CD14-positive monocyte (primary cell): ENCODE measurements at places on chromosomes 6 and 20.

- no peak for DNase-seq
Observed at GRCh38 chr6:118781897-118782296, 112.1 kb upstream of the ASF1A start.

- DNase-seq, result no peak
Observed at GRCh38 chr20:37144856-37145404, 34.2 kb upstream of the RPN2 start.

GRCh38 chr6:133841176-133841575, 47.7 kb upstream of the TCF21 start:
- no peak for DNase-seq

GRCh38 chr20:10511170-10511508, 76.0 kb downstream of the SLX4IP start:
- DNase-seq, result no peak

GRCh38 chr20:48605364-48606171, 222.2 kb downstream of the PREX1 start:
- DNase-seq, result no peak

DNA sequence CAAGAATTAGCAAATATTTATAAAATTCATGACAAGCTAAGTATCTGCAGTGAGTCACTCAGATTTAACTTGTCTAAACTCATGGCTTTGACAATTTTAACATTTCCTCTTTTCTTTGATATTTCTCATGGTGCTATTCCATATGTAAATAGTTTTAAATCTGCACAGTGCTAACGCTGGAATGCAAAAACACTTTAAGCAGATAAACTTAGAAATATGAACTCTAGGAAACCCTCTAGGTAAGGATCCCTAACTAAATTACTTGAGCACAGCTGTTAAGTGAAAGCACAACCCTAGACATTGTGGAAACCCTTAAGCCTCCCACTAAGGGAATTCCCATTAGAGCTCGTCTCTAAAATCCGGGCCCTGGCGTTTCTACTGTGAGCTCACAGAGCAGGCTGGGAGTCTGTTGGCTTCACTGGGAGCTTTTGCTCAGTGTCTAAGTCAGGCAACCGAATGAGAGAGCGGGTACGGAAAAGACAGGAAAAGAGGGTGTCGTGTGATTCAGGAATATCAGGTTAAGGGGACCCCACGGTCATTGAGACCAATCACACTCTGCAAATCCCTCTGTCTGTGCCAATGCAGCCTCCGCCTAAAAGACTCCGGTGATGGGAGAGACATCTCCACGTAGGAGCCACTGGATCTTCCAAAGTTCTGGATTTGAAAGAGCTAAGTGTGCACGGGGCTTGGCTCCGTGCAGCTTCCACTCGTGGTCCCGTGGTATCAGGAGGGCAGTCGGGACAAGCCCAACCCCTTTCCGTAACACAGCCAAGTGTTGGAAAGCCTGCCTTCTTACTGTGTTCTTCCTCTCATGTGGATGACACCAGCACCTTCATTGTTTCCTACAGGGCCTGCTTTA, 112.3 kb upstream of the RPS6KA2 start:
- DNase-seq, result no peak

- DNase-seq, result no peak
Observed at GRCh38 chr6:142833798-142834197, 111.2 kb downstream of the HIVEP2 start.

DNA sequence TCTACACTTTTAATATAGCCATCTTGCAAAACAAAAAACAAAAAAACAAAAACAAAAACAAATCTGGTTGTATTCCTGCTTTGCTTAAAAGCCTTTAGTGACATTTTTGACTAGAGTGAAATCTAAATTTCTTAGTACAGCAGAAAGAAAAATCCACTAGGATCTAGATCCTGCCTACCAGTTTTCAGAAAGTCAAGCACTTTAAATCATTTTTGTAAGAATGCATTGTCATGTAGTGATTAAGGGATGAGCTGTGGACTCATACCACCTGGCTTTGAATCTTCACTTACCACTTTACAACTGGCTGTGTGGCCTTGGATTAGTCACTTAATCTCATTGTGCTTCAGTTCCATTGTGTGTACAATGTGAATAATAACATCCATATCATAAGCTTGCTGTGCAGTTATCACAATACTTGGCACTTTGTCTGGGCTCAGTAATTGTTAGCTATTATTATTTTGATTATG, 4.0 kb downstream of the MKKS start:
- peak; percentile 13 for DNase-seq

- DNase-seq, result no peak
Observed at GRCh38 chr6:167221400-167222201, 63.8 kb upstream of the GPR31 start.

GRCh38 chr20:60040471-60041162, 82.4 kb downstream of the CDH26 start:
- no peak for DNase-seq

DNA sequence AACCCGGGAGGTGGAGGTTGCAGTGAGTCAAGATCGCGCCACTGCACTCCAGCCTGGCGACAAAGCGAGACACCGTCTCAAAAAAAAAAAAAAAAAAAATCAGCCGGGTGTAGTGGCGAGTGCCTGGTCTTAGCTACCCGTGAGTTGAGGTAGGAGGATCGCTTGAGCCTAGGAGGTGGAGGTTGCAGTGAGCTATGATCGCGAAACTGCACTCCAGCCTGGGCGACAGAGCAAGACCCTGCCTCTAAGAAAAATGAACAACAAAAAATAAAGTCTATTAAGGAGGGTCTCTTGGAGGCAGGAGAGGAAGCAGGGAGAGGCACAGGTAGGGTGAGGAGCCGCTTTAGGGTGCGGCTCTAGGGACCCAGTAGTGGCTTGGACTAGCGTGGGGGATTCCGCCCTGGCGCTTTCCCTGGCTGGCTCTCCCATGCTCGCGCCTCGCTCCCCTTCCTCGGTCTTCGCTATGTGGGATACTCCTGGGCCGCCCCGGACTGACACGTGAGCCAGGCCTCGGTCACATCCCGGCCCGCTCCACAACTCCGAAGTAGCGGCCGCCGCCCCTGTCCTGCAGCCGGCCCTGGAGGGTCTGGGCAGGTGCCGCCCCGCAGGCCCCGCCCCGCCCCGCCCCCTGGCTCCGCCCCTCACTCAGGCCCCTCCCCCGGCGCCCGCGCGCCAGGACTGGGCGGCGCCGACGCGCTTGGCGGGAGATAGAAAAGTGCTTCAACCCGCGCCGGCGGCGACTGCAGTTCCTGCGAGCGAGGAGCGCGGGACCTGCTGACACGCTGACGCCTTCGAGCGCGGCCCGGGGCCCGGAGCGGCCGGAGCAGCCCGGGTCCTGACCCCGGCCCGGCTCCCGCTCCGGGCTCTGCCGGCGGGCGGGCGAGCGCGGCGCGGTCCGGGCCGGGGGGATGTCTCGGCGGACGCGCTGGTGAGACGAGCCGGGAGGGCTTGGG, at the start of gene MYBL2:
Gene MYBL2, plus strand, starts transcription at position 739 of the 953 bp plus-strand sequence. Its CDS starts 170 bp downstream, at position 909.
- DNase-seq, result peak; percentile 58

DNA sequence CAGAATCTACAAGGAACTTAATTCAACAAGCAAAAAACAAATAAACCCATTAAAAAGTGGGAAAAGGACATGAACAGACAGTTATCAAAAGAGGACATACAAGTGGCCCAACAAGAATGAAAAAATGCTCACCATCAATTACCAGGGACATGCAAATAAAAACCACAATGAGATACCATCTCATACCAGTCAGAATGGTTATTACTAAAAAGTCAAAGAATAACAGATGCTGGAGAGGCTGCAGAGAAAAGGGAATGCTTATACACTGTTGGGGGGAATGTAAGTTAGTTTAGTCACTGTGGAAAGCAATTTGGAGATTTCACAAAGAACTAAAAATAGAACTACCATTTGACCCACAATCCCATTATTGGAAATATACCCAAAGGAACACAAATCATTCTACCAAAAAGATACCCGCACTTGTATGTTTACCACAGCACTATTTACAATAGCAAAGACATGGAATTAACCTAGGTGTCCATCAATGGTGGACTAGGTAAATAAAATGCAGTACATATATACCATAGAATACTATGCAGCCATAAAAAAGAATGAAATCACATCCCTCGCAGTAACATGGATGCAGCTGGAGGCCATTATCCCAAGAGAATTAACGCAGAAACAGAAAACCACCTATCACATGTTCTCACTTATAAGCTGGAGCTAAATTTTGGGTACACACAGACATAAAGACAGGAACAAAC, 48.4 kb downstream of the RNGTT start:
- no peak for DNase-seq

GRCh38 chr6:169725125-169726048, 1.1 kb upstream of the PHF10 start:
- DNase-seq, result peak; percentile 74

DNA sequence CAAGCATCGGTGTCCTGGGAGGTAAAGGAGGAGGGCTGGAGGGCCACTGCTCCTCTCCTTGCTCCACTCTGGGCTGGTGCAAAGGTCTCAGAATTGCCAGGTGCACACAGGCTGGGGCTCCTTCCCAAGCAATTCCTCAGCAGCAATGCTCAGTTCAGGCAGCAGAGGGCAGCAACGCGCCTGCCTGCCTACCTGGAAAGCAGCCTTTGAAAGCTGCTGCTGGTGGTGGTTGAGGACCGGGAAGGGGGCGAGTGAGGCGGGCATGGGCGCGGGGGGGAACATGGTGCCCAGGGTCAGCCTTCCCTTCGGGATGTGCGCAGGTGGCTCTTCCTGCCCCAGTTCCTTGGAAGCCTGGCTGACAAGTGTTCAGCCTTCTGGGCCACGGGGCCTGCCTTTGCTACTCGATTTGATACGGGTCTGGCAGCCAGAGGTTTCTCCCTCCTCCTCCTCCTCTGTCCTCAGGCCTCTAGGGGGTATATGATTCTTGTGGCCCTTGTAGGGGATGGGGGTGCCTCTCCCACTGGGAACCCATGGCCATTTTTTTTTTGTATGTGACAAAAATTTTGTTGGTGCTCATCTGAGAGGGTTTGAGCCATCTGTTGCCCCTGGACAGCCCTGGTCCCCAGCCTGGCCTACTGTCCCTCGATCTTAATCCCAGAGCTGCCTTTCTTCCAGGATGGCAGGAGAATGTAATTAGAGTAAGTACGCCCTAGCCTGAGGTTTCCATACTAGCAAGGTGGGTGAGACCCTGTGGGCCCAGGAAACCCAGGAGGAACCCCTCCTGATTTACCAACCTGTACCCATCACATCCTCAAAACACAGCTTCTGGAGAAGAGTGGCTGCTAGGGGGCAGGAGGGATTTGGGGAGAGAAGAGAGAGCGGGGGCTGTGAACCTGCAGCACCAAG, 20.1 kb downstream of the MRPS18A start:
- DNase-seq, result peak; percentile 69

- peak; percentile 5 for DNase-seq
Observed at GRCh38 chr6:121305957-121306607, 28.2 kb downstream of the TBC1D32 start.

- peak; percentile 17 for DNase-seq
Observed at GRCh38 chr6:156807028-156807427, 29.9 kb downstream of the ARID1B start.

DNA sequence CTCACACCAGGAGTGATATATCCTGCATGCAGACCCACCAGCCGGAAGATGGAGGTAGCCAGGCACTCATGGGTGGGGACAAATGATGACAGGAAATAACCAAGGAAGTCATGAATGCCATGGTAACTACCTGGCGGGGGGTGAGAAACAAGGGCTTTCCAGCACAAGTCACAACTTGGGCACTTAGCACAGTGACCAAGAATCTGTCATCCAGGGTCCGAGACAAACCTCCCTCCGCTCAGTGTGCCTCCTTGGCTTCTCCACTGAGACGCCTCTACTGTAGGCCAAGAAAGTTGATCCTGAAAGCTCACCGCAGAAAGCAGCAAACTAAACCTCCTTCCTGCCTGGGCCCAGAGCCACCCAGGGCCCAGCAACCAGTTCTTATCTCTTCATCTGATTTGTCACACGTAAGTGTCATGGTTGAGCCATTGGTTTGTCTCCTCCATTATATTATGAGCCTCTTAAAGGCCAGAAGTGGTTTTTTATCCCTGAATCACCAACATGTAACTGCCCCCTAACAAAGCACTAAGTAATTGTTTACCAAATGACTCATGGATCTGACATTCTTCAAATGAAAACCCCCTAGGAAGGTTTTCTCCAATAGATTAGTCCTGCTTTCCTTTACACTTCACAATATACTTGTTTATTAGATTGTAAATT, 84.3 kb upstream of the TAB2 start:
- peak; percentile 26 for DNase-seq

- no peak for DNase-seq
Observed at GRCh38 chr6:1334684-1335083, 22.8 kb downstream of the FOXQ1 start.

- DNase-seq, result no peak
Observed at GRCh38 chr6:50998905-50999304, 180.2 kb downstream of the TFAP2B start.

DNA sequence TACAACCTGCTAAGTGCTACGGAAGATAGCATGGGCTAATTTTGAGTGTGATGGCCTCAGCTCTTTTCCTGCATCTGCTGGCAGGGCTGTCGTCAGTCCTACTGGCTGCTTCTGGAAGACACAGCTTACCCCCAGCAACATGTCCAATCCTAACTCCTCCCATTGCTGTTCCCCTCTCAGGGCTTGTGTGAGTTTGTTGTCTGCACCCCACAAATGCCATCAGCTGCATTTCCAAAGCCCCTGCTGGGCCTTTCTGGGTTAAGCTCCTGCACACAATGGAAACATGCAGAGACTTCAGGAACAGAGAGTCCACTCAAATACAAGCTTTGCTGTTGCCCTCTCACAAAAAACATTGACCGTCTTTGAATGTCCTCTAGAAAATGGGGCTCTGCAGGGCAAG, 84.7 kb downstream of the RNF182 start:
- DNase-seq, result no peak

DNA sequence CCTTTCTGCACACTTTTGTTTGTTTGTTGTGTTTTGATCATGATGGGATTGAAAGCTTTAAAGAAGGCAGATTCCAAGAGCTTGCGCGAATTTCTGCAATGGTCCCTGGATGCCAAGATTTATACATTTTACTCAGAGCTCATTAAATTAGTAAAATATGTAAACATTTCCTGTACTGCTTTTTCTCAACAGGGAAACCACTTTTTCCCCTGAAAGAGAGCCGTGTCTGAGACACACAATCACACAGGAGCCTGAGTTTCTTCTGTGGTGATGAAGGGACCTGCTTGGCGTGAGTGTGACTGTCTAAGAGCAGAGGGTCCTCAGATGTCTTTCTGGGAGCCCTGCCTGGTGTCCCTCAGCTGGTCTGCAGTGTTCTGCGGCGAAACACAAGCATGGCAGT, 12.1 kb upstream of the TAGAP start:
- no peak for DNase-seq

DNA sequence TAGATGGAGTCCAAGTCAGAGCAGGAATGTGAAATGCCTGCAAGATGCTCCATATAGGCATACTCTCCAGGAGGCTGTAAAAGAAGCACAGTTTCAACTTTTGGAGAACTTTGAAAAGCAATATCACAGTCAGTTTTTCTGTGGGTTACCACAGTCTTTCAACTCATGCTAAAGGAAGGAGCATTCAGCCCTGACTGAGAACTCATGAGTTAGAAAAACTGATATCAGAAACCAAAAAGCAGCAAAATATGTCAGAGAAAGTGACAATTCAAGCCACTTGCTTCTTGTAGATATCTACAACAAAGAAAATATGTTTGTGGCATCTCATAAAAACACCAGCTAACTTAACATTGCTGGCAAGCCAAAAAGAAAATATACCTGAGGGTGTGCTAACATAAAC, 36.1 kb upstream of the PTCHD4 start:
- DNase-seq, result no peak
